Umbilical cord (tissue), 2 donors: ENCODE measurements at places on chromosomes 5 and 9. TPM values are rescaled to one million over a fixed set of nuclear protein-coding genes. Genes with fewer than 3 reads are reported as not detected.

RNF38 gene
- 20.2 TPM for total RNA-seq

HBEGF gene
- total RNA-seq, result 30.8 TPM

TTLL11 gene
- 8.9 TPM for total RNA-seq

PPP2R2B gene
- 5.1 TPM for total RNA-seq

CDH12 gene
- 3.6 TPM for total RNA-seq

SLC23A1 gene
- total RNA-seq, result not detected

SPATA24 gene
- 7.2 TPM for total RNA-seq

DNA sequence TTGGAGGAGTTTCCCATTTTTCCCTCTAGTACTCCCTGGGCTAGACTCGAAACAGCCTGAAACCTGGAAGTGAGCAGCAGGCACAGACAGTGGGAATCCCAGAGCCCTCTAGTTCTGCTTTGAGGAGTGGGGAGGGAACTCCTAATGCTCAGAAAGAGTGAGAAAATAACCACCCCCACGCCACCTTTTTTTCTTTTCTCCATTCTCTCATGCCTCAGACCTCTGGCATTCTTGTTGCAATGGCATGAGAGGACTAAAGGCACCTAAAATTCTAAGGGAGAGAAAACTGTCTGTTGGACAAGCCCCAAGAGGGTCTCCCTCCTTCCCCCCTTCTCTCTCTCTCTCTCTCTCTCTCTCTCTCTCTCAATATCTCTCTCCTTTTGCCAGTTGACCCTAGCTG lies 15.1 kb upstream of the IRF1 start:
- DNase-seq, result no peak

- no peak for DNase-seq
Measured at GRCh38 chr5:168941901-168942300, 359.0 kb downstream of the SLIT3 start.

DNA sequence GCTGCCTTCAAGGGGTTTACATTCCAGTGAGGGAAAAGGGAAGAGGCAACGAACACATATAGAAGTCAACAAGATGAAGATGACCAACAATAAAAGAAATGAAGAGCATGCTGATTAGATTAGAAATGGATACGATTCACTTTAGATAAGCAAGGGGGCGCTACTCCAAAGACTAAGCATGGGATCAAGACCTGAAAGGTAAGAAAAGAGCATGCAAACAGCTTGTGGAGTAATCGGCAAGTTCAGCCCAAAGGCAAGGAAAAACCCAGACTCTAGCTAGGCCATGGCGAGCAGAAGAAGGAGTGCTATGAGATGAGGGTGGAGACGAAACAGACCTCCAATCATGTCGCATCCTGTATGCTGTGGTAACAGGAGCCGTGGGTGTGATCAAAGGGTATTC lies 124.4 kb downstream of the FANCC start:
- no peak for DNase-seq

DNA sequence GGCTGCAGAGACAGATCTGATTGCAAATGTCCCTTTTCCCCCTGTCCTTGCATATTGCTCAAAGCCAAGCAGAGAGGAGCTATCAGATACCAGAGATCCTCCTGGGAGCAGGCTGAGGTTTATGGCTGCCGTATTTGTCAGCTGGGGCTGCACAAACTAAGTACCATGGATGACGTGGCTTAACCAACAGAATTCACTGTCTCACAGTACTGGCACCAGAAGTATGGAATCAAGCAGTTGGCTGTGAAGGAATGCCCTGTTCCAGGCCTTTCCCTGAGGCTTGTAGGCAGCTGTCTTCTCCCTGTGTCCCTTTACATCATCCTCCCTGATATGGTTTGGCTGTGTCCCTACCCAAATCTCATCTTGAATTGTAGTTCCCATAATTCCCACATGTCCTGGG lies 2.6 kb downstream of the CFAP90 start:
- DNase-seq, result no peak

DNA sequence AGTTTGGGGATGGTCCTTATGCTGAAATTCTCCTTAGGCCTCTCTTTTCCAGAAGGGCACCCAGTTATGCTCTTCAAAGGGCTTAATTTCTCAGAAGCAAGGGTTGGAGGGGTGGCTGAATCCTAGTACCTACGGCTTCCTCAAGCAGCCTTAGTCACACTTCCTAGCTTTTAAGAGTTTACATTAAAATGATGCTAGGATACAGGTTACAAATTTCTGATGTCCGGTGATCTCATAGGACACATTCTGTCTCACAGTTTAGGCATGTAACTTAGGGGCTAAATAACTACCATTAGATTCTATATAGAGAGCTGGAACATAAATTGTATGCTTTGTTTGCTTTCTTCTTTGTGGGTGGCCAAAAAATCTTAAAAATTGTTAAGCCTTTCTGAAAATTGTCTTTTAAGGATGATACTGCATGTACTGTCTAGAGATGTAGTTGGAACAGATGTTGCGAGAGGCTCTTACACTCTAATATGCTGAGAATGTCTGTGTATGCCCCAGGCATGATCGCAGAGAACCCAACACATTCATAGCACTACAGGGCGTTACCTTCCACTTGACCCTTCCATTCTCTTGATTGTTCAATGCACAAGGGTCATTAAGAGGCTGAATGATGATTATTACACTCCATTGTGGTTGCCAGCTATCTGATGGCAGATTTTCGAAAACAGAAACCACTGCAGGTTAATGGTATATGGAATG lies 139.1 kb downstream of the TMEM38B start:
- DNase-seq, result no peak

- peak; percentile 50 for DNase-seq
Measured at GRCh38 chr9:130869250-130869649, 27.4 kb downstream of the QRFP start.

DNA sequence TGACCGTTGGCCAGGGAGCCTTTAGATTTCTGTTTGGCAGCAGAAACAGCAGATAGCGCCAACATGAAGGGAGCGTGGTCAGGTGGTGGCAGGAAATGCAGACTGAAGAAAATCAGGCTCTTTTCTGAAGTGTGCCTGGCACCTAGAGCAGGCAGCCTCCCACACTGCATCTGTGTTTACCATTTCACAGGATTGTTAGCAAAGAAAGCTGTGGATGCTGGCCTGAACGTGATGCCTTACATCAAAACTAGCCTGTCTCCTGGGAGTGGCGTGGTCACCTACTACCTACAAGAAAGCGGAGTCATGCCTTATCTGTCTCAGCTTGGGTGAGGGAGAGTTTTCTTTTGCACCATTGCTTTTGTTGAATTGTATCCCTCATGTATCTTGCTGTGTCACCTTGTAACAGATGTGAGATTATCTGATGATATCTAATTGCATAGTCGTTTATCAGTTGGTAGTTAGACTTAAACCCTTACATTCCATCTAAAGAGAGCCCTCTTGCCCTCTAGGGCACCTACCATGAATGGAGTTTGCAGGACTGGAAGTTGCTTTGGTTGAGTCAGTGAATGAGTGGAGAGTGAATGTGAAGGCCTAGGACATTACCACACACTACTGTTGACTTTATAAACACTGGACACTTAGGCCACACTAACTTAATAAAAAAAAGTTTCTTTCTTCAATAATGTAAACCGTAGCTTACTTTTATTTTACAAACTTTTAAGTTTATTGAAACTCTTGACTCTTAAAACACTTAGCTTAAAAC lies 42.8 kb downstream of the ACO1 start:
- peak; percentile 11 for DNase-seq

DNA sequence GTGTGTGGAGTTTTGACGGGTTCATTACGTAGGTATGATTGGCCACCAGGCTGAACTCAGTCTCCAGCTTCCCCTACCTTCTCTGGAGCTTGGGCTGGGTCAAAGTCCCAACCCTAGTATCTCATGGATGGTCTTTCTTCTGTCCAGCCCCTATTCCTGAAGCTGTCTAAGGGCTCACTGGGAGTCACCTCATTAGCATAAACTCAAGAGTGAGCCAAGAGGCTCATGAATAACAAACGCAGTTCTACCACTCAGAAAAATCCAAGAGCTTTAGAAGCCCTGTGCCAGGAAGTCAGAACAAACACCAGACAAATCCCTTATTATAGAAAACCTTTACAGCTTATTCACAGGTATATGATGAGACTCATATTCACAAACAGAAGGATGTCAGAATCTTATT lies 180.3 kb upstream of the NFIL3 start:
- DNase-seq, result no peak

DNA sequence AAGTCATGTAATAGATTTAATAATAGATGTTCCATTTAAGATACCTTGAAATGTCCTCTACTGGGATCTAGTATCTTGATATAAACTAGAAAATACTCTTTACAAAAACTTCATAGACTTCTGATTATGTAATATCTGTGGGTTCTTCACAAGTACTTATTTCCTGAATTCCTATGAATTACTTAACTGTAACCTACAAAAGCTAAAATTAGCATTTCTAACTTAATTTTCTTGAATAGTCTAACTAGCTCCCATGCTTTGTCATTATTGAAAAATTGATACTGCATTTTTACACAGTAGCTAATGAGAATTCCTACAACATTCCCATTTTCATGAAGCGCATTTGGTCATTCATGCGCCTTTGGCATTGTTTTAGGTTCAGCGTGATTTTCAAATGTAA lies 1828.2 kb downstream of the MAT2B start:
- no peak for DNase-seq

DNA sequence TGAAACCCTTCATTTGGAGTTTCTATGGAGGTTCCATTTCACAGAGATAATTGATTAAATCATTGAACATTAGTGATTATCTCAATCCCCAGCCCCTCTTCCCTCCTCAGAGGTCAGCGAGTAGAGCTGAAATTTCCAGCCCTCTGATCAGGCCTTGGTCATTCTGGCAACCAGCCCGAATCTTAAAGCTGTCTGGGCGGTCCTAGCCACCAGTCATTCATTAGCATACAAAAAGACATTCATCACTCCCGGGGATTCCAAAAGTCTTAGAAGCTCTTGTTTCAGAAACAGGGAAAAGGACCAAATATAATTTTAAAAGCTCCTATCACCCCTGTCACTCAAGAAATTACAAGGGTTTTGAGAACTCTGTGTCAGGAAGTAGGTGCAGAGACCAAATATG lies 41.3 kb downstream of the ZNF474 start:
- DNase-seq, result no peak

DNA sequence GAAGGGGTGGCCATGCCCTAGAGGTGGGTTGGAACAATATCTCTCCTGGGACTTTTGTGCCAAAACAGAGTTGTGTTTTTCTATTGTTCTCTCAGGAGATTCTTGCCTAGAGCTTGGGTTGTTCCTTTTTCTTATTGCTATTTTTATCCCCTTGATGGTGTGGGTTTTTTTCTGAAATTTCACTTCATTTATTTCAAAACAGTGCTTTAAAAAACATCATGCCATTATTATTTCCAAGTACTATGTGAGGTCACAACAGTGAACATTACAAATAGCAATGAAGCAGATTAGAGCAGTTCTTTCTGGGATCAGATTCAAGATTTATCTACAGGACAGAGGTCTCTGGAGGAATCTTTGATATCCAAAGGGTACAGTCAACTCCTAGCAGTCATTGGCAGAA lies 76.6 kb downstream of the ACTBL2 start:
- DNase-seq, result peak; percentile 24

DNA sequence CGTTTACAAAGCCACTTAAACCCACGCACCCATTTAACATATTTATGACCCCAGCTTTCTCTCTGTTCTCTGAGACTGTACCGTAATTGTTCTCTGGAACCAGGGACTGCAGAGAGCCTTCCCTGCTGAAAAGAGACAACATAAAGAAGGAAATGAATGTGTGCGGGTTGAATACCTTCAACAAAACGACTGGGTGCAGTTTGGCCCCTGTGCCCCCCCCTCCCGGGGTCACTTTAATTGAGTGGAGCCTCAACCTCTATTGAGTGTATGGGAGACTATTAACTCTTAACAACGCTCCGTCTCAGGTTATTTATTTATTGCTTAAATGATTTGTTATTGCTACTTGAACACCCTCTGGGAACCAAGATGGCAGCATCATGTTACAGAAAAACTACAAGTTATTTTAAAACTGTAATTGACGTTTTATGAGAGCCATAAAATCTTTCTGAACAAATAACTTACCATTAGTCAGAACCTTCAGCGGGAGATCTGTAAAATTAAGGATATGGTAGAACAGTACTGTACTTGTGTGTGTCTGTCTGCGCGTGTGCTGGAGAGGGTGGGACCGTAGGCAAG lies 70.6 kb downstream of the GAS1 start:
- no peak for DNase-seq

DNA sequence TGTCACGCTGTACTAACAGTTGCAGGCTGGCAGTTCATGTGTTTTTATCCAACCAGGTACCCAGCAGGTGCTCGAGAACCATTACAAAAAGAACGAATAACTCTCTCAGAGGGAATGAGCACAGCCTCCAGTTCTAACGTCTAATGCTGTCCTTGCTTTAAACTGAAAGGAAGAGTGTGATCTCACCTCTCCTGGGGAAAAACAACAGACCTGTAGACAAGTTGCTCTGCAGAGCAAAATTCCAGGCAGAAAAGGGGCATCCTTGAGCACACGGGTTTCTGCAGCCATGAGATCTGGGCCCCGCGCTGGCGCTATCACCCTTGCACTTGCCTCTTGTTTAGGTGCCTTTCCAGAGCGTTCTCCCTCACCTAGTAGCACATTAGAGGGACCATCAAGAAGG lies 92.5 kb upstream of the DNAH5 start:
- DNase-seq, result no peak

DNA sequence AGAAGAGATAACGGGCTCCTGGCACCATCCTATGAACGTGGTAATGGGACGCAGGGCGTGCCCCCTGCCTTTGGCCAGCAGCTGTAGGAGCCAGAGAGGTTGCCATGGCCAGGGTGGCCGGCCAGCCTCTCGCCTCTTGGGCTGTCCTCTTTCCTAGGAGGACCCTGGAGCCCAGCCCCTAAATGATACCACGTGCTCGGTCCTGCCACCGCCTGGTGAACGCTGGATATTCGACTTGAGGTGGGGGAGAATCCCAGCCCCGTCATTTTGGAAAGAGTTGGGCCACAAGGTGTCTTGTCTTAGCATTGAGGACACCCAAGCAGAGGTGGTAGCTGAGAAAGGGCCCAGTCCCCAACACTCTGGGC lies 391 bp upstream of the NRG2 start:
- DNase-seq, result no peak

DNA sequence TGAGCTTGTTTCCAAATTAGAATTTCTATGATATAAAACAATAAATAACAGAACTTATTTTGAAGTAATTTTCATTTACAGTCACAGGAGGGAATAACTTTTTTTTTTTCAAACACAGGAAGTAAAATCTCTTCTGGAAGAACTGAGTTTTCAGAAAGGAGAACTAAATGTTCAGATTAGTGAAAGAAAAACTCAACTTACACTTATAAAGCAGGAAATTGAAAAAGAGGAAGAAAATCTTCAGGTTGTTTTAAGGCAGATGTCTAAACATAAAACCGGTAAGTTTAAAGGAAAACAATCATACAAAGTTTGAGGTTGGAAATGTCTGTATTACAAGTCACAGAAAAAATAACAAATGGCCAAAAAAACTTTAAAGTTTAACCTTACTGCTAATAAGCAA lies 41.6 kb downstream of the RAB14 start:
- DNase-seq, result no peak

DNA sequence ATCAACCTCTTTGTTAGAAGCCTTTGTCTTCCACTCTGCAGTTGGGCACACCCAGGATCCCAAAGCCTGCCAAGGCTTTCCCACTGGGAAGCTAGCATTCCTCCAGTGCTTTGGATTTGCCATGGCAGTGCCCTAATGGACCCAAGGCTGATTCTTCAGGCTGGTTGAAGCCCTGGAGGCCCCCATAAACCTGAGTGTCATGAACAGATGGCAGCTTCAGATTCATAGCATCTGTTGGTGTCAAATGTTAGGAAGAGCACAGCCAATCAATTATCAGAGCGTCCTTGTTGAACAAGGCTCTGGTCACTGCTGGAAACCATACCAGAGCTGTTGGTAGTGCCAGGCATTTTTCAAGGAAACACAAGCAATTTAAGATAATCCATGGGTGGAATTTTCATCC lies 241.1 kb upstream of the KLF4 start:
- DNase-seq, result no peak
